ENCODE measurements at places on chromosomes 1 and 21. TPM values are rescaled to one million over a fixed set of nuclear protein-coding genes. Genes with fewer than 3 reads are reported as not detected.

- peaks cover 2% of the 10 kb centered on the region for H3K4me1 ChIP-seq
- peak overlapping the region; percentile 34 for H3K4me3 ChIP-seq
- H3K27me3 ChIP-seq: no peaks in the 10 kb centered on the region
- DNase-seq: no peak
Observed at GRCh38 chr1:88175631-88176226, 508.3 kb upstream of the PKN2 start.

- no peaks in the 10 kb centered on the region for H3K36me3 ChIP-seq
- H3K27ac ChIP-seq: no peak overlapping the region
- no peaks in the 10 kb centered on the region for H3K27me3 ChIP-seq
- no peak for DNase-seq
- H3K4me1 ChIP-seq: no peaks in the 10 kb centered on the region
Observed at GRCh38 chr1:219514728-219515127, 98.2 kb downstream of the ZC3H11B start.

BRDT gene
- not detected for total RNA-seq

DNA sequence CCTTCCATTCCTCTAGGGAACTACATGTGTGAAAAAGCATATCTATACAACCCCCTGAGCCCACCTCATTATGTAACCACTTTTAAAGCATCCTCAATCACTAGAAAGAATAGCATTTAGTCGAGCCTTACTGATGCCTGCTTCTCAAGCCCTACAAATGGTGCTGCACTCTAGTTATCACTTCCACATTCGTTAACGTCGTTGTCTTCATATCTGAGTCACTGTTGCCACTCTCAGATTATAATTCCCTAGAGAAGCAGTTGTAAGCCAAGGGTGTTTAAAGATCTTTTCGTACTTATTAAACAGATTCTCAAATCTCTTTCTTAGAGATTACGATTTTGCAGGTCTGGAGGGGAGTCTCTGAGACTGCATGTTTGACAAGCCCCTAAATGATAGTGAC lies 16.5 kb downstream of the ATP1B1 start:
- H3K4me1 ChIP-seq: no peaks in the 10 kb centered on the region
- no peaks in the 10 kb centered on the region for H3K27me3 ChIP-seq
- H3K36me3 ChIP-seq: peaks cover 2% of the 10 kb centered on the region
- H3K4me3 ChIP-seq: no peak overlapping the region

- H3K27me3 ChIP-seq: no peaks in the 10 kb centered on the region
- no peak for DNase-seq
- H3K27ac ChIP-seq: peak overlapping the region; percentile 63
- no peaks in the 10 kb centered on the region for H3K36me3 ChIP-seq
- H3K4me1 ChIP-seq: no peaks in the 10 kb centered on the region
Observed at GRCh38 chr1:165235777-165236291, 120.7 kb downstream of the LMX1A start.

DNA sequence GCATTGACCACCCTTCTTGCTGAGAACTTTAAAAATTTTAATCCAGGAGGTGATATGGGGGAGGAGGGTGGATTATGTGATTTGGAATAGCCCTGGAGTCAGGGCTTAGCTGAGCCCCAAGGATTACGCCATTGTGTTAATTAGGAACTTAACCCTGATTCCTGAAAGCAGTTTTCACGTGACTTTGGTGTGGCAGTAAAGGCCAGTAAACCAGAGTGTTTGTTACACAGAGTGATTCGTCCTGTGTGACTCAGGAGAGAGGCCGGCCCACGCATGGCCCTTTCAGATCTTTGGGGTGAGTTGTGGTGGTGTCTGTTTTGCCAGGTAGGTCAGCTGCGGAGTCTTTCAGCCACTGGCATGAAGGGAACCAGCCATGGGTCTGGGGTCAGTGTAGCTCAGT lies 107.6 kb downstream of the NOS1AP start:
- H3K4me3 ChIP-seq: no peak overlapping the region
- H3K27me3 ChIP-seq: no peaks in the 10 kb centered on the region
- no peak overlapping the region for H3K27ac ChIP-seq
- no peaks in the 10 kb centered on the region for H3K4me1 ChIP-seq

- no peaks in the 10 kb centered on the region for H3K4me1 ChIP-seq
- H3K27me3 ChIP-seq: no peaks in the 10 kb centered on the region
- DNase-seq: no peak
- no peak overlapping the region for H3K4me3 ChIP-seq
- H3K36me3 ChIP-seq: peaks cover 76% of the 10 kb centered on the region
- H3K27ac ChIP-seq: no peak overlapping the region
Observed at GRCh38 chr1:226360106-226360746, 47.7 kb downstream of the PARP1 start.

DNA sequence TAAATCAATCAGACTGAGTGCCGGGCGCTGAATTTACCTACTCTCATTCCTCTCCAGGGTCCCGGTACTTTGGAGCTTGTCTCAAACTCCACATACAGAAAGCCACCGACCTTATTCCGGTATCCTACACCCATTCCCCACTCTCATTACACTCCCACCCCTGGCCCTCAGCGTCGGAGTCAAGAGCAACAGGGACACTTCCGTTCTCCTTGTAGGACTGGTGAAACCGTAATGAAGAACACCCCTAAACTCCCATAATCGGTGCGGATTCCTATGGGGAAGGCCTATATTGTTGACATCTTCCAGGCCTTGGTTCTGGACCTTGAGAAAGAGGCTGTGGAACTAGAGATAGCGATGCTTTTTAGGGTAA lies 798 bp downstream of the ZBED6 start:
- peaks cover 35% of the 10 kb centered on the region for H3K4me1 ChIP-seq
- no peaks in the 10 kb centered on the region for H3K36me3 ChIP-seq
- H3K27me3 ChIP-seq: no peaks in the 10 kb centered on the region
- H3K27ac ChIP-seq: peak overlapping the region; percentile 90
- DNase-seq: no peak
- H3K4me3 ChIP-seq: peak overlapping the region; percentile 58

IL19 gene
- total RNA-seq: not detected

LORICRIN gene
- total RNA-seq: not detected

GRCh38 chr1:229253151-229253974 lies 17.5 kb upstream of the RAB4A start:
- H3K27ac ChIP-seq: no peak overlapping the region
- H3K4me1 ChIP-seq: no peaks in the 10 kb centered on the region
- no peaks in the 10 kb centered on the region for H3K36me3 ChIP-seq

- H3K4me1 ChIP-seq: no peaks in the 10 kb centered on the region
- H3K27ac ChIP-seq: no peak overlapping the region
- H3K4me3 ChIP-seq: no peak overlapping the region
- no peaks in the 10 kb centered on the region for H3K36me3 ChIP-seq
- no peak for DNase-seq
- H3K27me3 ChIP-seq: no peaks in the 10 kb centered on the region
Observed at GRCh38 chr1:153573351-153573750, 7.7 kb upstream of the S100A2 start.

- H3K4me1 ChIP-seq: no peaks in the 10 kb centered on the region
- DNase-seq: no peak
- H3K27me3 ChIP-seq: no peaks in the 10 kb centered on the region
Observed at GRCh38 chr1:47211796-47212269, 20.2 kb downstream of the TAL1 start.

GRCh38 chr1:175735144-175735543 lies 8.3 kb downstream of the TNR start:
- no peaks in the 10 kb centered on the region for H3K36me3 ChIP-seq
- H3K27ac ChIP-seq: no peak overlapping the region
- DNase-seq: no peak
- H3K4me1 ChIP-seq: peaks cover 12% of the 10 kb centered on the region
- H3K4me3 ChIP-seq: no peak overlapping the region

TGFBR3 gene
- 12.3 TPM for total RNA-seq

TAL1 gene
- total RNA-seq: 3.5 TPM

- peaks cover 6% of the 10 kb centered on the region for H3K36me3 ChIP-seq
- no peaks in the 10 kb centered on the region for H3K27me3 ChIP-seq
- no peak overlapping the region for H3K27ac ChIP-seq
- no peaks in the 10 kb centered on the region for H3K4me1 ChIP-seq
- no peak overlapping the region for H3K4me3 ChIP-seq
Observed at GRCh38 chr1:40210511-40211204, 37.1 kb upstream of the TMCO2 start.

- H3K27me3 ChIP-seq: no peaks in the 10 kb centered on the region
- no peak for DNase-seq
- H3K4me3 ChIP-seq: no peak overlapping the region
- H3K27ac ChIP-seq: no peak overlapping the region
Observed at GRCh38 chr1:24490101-24490781, 12.4 kb upstream of the RCAN3 start.

DNA sequence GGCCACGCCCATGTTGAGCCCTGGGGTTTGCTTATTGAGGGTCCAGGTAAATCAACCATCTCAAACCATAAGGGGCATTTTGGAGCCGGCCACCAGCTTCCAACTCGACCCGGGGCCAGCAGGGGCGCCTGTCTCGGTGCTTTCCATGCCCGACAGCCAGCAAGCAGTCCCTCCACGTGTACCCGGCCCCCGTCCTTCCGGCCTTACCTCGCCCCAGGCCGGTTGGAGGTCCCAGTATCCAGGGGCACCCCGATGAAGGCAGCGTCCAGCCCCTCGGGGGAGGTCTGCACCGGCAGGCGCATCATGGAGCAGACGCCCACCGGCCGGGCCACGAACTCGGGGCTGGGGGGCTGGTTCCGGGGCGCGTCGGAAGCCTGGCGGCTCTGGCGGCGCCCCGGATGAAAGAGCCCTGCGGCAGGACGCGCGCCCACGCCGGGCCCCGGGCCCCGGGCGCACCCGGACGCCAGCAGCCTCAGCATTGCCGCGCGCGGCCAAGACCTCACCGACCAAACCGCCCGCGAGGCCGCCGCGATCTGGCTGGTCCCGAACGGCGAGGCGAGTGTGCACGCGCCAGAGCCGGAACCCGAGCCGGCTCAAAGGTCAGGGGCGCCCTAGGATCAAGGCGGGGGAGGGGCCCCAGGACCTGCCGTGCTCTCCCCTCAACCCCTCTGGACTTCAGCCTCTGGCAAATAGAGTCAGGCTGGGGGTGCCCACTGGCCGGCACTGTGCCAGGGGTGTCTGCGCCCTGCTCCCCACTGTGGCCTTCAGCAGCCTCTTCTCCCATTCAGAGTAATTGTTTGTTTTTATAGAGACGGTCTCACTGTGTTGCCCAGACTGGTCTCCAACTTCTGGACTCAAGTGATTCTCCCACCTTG lies at the start of gene AGMAT:
AGMAT (minus strand) TSS at position 563 of the 875 bp plus-strand sequence; CDS start at position 479, 84 bp downstream.
- H3K27ac ChIP-seq: peak within 1 kb of the TSS; percentile 82
- no peaks in the 10 kb centered on the region for H3K27me3 ChIP-seq
- H3K36me3 ChIP-seq: no peaks in the 10 kb centered on the region
- peaks cover 24% of the 10 kb centered on the region for H3K4me1 ChIP-seq

LYPD8 gene
- not detected for total RNA-seq

CELA2B gene
- total RNA-seq: not detected

SPRR2G gene
- not detected for total RNA-seq

- no peaks in the 10 kb centered on the region for H3K36me3 ChIP-seq
- no peak overlapping the region for H3K4me3 ChIP-seq
- no peaks in the 10 kb centered on the region for H3K4me1 ChIP-seq
- DNase-seq: no peak
Observed at GRCh38 chr21:16708101-16708835, 804.6 kb upstream of the CXADR start.

- H3K36me3 ChIP-seq: no peaks in the 10 kb centered on the region
- peaks cover 70% of the 10 kb centered on the region for H3K4me1 ChIP-seq
- H3K4me3 ChIP-seq: peak overlapping the region; percentile 36
- H3K27ac ChIP-seq: peak overlapping the region; percentile 93
- no peaks in the 10 kb centered on the region for H3K27me3 ChIP-seq
- no peak for DNase-seq
Observed at GRCh38 chr1:150562446-150563339, 13.5 kb downstream of the ADAMTSL4 start.

TRPM2 gene
- total RNA-seq: 0.65 TPM

DNA sequence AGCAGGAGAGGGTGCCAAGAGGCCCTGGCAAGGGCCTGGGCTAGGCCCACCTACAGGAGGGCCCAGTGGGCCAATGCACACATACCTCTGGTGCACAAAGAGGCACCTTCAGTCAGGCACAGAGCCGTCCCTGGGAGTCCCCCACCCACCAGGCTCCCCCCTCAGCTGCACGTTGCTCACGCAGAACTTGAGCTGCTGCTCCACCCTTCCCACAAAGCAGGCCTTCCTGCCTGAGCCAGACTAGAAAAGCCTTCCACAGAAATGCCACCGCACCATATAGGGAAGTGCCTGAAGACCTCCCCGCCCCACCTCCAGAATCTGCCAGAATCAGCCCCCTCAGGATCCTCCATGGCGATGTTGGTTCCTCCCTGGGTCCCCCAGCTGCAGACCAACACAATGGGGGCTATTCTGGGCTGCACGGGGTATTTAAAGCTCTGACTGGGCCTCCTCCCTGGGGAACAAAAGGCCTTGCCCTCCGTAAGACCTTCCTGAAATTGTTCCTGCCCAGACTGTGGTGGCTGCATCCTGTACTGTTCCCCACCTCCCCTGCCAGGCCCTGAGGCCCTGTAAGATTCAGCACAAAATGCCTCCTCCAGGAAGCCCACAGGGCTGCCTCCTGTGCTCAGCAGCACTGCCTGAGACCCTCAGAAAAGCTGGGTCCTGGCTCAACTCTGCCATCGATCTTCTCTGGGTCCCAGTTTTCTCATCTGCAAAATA lies 27.2 kb downstream of the HSPG2 start:
- H3K4me1 ChIP-seq: peaks cover 5% of the 10 kb centered on the region
- no peak overlapping the region for H3K4me3 ChIP-seq
- H3K27ac ChIP-seq: no peak overlapping the region
- no peaks in the 10 kb centered on the region for H3K36me3 ChIP-seq
- DNase-seq: no peak

UQCRH gene
- 220 TPM for total RNA-seq

DNA sequence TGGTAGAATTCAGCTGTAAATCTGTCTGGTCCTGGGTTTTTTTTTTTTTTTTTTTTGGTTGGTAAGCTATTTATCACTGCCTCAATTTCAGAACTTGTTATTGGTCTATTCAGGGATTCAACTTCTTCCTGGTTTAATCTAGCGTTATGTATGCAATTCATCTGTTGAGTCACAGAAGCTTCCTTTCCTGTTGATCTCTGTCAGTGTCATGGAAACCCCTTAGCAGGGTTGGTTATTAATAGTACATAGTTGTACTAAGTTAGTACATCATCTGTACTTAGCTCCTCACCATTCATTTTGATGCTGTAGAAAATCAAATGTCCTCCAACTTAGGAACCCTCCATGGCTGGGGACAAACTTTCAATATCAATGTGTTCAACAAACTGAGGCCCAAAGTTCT lies 51.0 kb upstream of the BARHL2 start:
- H3K4me3 ChIP-seq: no peak overlapping the region
- no peaks in the 10 kb centered on the region for H3K27me3 ChIP-seq
- DNase-seq: no peak
- H3K27ac ChIP-seq: no peak overlapping the region

DNA sequence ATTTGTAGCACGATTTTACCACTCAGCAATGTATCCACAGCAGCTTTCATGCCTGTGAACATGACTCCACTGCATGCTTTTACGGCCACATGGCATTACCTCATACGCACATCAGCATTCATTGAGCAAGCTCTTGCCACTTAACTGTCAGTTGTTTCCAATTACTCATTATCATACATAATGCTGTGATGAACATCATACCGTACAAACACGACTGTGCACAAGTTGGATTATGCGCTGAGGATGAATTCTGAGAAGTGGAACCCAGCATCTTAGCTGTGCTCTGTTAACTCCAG lies 9.6 kb downstream of the UMODL1 start:
- no peaks in the 10 kb centered on the region for H3K27me3 ChIP-seq
- H3K4me3 ChIP-seq: no peak overlapping the region
- no peaks in the 10 kb centered on the region for H3K4me1 ChIP-seq
- no peaks in the 10 kb centered on the region for H3K36me3 ChIP-seq

TDRD10 gene
- total RNA-seq: 1.5 TPM
